Smooth muscle cell of bladder (primary cell): ENCODE measurements at places on chromosomes 7 and 10. TPM values are rescaled to one million over a fixed set of nuclear protein-coding genes. Genes with fewer than 3 reads are reported as not detected.

The HTR7 gene
- 0.92 and 2.4 TPM in 2 replicates for total RNA-seq

The GFRA1 gene
- total RNA-seq: 1.6 and 2.7 TPM in 2 replicates

The SCIN gene
- total RNA-seq: 0.43 and 3.3 TPM in 2 replicates

The CFAP69 gene
- 7.7 and 10.4 TPM in 2 replicates for total RNA-seq

The PGAM2 gene
- 0.14 and 0.65 TPM in 2 replicates for total RNA-seq

The GATAD1 gene
- total RNA-seq: 20.3 and 24.5 TPM in 2 replicates

The TMEM236 gene
- under 0.01 TPM in 2 replicates for total RNA-seq

The PLEKHS1 gene
- total RNA-seq: 0.09 TPM in 1 of 2 replicates, not detected in the other

The RHOBTB1 gene
- 34.4 and 45.8 TPM in 2 replicates for total RNA-seq

The ADAP1 gene
- total RNA-seq: 9.1 and 9.2 TPM in 2 replicates

The AMPH gene
- total RNA-seq: 3.4 and 4.0 TPM in 2 replicates

The ADRB1 gene
- not detected in 2 replicates for total RNA-seq

The FGL2 gene
- 58.2 and 114 TPM in 2 replicates for total RNA-seq
